ENCODE measurements at places on chromosomes 2 and 18.

DNA sequence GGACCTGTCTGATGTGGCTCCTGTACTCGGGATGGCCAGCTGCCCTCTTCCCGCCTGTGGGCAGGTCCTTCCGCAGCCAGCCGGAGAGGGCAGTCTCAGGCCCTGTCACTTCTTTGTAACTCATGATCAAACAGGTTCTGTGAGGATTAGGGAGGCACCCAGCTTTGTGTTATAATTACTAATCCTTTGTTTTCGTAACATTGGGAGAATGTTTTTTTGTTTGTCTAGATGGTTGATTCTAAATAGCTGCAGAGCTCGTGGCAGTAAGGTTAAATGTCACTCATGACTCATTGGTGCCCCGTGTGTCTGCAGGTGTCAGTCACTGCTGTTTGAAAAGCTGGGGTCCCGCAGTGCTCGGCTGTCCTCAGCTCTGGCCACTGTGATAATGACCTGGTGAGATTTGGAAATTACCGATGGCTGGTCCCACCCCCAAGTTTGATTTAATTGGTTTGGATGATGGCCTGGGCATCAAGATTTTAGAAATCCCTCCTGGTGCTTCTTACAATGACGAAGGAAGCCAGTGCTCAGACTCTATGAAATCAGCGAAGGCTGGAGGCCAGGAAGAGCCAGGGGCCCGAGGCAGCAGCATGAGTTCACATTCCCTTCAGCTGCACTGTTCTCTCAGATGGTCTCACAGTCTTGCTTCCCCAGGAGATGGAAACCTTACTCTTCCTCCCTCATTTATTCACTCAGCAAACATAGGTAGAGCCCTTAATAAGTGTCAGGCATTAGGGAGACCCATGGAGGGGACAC, 172.8 kb downstream of the VAPA start:
- no peak for DNase-seq

- DNase-seq: no peak
Measured at GRCh38 chr2:118635891-118636290, 211.6 kb downstream of the EN1 start.

- no peak for DNase-seq
Measured at GRCh38 chr2:147882631-147883030, 37.8 kb downstream of the ACVR2A start.

DNA sequence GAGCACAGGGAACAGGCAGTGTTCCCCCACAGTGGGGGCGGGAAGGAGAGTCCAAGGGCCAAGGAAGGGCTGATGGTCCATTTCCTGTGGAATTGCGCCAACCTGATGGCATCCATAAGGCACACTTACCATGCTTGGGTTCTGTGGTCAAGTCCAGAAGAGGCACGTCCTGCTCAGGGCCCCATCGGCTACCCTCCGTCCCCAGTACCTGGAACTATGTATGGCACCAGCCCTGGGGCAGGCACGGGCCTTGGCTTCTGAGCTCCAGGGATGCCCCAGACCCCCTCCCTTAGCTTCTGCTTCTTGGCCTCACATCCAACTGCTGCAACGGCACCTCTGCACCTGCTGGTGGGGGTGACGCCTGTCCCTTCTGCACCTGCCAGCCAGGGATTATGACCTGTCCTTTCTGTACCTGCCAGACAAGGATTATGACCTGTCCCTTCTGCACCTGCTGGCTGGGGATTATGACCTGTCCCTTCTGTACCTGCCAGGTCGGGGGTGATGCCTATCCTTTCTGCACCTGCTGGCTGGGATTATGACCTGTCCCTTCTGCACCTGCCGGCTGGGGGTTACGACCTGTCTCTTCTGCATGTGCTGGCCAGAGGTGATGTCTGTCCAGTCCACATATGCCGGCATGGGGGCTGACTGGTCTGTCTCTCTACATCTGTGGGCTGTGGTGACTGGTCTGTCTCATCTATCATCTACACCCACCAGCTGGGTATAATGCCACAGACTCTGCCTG, 45.4 kb upstream of the SNTG2 start:
- no peak for DNase-seq

- no peak for DNase-seq
Measured at GRCh38 chr2:16635791-16636699, 29.6 kb downstream of the CYRIA start.

DNA sequence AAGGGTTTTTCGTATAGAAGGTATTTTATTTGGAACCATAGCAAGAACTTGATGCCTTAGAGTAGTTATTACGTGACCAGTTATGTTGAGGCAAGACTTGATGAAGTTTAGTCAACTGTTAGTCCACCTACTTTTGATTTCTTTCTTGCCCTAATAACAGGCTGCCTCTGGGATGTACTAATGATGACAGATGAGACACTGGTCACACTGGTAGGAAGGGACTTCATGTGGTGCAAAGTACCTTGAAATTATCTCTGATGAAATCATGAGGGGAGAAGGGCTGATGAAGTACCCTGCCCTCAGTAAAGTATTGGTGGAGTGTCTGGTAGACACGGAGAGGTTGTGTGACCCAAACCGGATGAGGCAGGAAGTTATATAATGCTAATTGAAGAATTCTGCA, 5.4 kb downstream of the DIS3L2 start:
- no peak for DNase-seq

DNA sequence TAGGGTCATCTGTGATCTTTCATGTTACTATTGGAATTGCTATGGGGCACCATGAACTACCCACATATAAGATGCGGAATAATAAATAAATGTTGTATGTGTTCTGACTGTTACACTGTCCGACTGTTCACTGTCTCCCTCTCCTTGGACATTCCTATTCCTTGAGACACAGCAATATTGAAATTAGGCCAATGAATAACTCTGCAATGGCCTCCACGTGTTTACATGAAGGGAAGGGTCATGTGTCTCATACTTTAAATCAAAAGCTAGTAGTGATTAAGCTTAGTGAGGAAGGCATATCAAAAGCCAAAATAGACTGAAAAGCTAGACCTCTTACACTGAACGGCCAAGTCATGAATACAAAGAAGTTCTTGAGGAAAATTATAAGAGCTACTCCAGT, 751.3 kb downstream of the SOCS6 start:
- DNase-seq: no peak
